NCI-H1436 treated with DMSO at 0.1 percent for 48 hours (cell line): ENCODE measurements at places on chromosomes 12 and 14.

DNA sequence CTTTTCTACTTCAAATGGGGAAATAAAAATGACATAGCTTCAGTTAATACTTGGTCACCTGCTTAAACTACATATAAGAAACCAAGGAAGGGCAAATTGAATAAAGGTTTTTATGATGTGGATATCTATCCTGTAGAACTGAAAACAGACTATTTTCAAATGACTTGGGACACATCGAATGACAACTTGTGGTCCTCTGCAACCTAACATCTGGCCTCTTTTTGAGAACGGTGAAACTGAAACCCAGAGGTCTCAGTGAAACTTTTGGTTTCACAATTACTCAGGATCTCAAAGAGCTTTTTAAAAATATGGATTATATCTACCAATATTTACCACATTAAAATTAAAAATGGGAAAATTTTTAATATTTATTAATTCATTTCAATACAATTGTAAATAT lies 65.2 kb downstream of the PPP2R5E start:
- DNase-seq: no peak

GRCh38 chr12:69284131-69284530 lies 44.8 kb downstream of the CPSF6 start:
- no peak for DNase-seq

GRCh38 chr12:19925841-19926240 lies 442.5 kb upstream of the PDE3A start:
- no peak for DNase-seq

GRCh38 chr12:104581005-104581570 lies 124.3 kb downstream of the CHST11 start:
- no peak for DNase-seq

DNA sequence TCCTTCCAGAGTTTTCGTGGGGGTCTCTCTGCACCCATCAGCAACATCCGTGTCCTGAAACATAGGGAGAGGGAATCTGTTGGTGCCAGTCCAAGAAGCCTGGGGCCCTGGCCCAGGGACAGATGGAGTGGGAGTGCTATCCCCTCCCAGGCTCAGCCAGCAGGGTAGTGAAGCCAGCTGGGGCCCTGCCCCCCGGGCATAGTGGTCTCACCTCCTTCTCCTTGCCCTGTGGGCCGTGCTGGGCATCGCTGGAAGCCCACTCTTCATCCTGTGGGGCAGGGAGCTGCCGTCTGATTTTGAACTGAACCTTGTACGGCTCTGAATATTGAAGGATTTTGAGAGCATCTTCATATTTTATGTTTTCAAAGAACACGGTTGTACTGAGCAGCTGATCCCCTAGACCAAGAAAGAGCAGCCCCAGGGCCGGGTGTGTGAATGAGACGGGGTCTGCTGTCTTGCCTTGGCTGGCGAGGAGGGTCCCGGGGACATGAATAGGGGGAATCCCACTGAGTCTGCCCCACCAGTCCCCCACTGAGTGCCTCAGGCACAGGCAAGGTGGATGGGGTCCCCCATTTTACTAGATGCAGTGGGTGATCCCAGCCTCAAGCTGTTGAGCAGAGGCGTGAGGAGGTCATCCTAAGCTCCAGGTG lies 23.3 kb downstream of the AHNAK2 start:
- DNase-seq: no peak

- DNase-seq: no peak
Observed at GRCh38 chr12:29681370-29681769, 102.4 kb downstream of the TMTC1 start.

DNA sequence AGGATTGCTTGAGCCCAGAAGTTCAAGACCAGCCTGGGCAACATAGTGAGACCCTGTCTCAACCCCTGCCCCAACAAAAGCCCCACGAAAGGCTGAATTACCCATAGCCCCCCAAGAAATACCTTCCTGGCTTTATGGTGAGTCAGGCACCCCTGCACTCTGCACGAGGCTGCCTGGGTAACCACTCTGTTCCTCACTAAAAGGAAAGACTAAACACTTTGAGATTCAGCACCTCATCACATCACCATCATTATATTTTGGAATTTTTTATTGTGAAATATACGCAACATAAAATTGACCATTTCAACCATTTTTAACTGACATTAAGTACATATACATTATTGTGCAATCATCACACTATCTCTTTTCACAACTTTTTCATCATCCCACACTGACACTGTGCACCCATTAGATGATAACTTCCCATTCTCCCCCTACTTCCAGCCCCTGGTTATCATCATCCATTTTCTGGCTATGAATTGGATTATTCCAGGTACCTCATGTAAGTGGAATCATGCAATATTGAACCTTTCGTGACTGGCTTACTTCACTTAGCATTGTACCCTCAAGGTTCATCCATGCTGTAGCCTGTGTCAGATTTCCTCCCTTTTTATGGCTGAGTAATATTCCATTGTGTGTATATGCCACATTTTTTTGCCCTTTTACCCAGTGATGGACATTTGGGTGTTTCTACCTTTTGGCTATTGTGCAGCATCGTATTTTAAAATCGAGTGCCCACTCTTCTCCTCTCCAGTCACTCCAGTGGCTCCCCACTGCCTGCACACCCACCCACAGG lies 51.5 kb downstream of the TSPAN9 start:
- no peak for DNase-seq

DNA sequence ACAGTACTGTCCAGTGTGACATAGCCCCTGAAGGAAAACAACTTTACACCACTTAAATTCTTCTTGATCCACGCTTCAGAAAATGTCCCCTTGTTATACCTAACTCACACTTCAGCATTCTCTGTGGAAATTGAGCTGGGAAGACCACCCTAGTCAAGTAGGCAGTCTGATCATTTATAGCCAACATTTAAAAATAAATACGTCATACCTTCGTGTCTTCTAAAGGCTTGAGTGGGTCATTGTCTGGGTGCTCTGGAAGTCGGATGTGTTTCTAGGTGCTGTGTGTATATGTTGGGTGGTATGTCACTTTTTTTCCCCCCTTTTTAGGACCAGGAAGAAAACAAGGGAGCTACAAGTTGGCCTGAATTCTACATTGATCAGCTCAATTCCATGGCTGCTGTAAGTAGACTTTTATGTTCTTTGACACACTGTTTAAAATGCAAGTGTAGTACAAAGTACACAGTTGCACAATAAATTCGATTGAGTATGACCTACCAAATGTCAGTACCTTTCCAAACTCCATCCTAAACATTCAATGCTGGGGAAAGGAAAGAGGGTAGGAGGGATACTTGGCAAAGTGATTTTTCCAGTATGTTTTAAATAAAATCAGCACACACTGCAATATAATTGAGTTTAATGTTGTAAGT lies 126.6 kb downstream of the DAAM1 start:
- DNase-seq: no peak

DNA sequence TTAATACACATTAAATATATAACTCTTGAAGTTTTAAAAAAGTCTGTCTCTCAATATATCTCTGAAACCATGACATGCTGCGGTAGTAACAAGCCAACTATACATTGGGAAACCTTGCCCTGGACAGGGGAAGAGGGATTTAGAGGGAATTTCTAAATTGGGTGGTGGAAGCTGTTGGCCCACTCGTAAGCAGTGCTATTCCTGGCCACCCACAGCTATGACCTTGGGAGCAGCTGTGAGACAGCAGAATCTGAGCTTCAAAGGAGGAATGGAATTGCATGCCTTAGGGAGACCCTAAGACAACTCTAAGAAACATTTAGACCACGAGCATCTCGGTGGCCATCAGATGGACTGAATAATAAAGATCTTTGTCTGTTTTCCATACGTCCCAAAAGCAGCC lies 15.8 kb upstream of the GCH1 start:
- DNase-seq: no peak

- DNase-seq: no peak
Observed at GRCh38 chr12:10571141-10571540, 42.3 kb downstream of the MAGOHB start.

- no peak for DNase-seq
Observed at GRCh38 chr12:121955258-121956237, 37.2 kb downstream of the CFAP251 start.

DNA sequence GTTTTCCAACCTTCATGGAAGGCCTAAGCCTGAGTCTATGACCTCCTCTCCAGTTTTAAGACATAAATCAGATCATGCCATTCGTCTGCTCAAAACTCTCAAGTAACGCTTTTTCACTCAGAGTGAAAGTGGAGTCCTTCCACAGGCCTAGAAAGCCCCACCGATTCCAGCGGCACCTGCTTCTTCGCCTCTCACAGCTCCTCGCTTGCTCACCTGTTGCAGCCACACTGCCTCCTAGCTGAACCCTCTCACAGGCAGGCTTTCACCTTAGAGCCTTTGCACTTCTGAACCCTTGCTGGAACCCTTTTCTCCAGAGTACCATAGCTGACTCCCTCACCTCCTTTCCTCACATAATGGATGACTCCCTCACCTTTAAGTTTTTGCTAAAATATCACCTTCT lies 301.1 kb downstream of the ZFP36L1 start:
- DNase-seq: no peak

DNA sequence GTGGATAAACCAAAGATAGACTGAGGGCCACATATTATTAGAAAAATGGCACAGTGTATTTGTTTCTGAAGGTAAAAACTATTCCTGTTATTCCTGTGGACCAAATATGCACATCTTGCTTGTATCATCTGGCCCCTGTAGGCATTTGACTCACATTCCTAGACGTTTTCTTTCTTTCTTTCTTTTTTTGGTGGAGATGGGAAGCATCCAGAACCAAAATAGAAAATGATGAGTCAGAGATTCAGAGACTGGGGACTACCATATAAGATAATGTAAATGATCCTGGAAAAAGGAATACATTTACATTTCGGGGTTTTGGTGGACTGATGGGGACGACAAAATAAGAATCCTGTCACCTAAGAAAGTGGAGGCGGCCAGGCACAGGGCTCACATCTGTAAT lies 24.2 kb downstream of the TRIM9 start:
- no peak for DNase-seq

DNA sequence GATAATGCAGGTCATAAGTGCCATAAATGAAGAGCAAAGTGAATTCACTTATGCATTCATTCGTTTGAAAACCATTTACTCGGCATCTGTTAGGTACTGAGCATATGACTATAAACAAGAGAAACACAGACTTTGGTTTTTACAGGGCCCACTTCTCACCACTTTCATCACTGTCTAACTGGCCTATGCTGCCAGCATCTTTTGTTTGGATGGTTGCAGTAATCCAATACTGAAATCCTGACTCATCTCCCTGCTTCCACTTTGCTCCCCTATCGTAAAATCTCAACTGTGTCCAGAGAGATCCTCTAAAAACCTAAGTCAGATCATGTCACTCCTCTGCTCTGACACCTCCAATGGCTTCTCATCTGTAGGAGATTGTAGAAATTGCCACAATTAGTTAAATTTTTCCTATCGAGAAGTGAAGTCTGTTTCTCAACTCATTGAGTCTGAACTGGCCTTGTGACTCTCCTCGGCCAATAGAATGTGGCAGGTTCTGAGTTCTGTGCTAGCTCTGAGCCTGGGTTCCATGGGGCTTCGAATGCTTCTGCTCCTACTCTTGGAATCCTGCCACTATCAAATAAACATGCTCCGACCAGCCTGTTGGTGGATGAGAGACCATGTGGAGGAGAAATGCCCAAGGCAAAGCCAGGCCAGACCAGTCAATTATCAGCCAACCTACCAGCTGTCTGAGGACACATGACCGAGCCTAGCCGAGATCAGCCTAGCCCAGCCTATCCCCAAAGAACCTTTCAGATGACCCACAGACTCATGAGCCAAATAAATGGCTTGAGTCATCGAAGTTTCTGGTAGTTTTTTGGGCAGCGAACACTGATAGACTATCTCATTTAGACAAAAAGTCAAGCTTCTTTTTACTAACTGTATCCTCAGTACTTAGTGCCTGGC lies 2.2 kb upstream of the BATF start:
- no peak for DNase-seq

GRCh38 chr12:25558586-25558985 lies 5.5 kb upstream of the LMNTD1 start:
- no peak for DNase-seq

DNA sequence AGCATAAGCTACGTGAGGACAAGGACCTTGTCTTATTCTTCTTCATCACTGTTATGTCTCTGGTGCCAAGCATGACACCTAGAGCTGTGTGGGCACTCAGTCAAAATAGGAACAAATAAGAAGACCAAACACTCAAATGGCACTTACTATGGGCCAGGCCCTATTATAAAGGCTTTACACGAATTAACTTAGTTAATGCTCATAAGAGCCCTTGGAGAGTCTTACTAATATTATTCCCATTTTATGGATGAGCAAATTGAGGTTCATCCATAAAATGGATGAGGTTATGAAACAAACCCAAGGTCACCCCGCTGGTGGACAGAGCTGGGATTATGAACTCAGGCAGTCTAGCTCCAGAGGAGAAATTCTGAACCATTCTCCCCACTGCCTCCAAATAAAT lies 47.7 kb downstream of the ISCA2 start:
- DNase-seq: no peak

DNA sequence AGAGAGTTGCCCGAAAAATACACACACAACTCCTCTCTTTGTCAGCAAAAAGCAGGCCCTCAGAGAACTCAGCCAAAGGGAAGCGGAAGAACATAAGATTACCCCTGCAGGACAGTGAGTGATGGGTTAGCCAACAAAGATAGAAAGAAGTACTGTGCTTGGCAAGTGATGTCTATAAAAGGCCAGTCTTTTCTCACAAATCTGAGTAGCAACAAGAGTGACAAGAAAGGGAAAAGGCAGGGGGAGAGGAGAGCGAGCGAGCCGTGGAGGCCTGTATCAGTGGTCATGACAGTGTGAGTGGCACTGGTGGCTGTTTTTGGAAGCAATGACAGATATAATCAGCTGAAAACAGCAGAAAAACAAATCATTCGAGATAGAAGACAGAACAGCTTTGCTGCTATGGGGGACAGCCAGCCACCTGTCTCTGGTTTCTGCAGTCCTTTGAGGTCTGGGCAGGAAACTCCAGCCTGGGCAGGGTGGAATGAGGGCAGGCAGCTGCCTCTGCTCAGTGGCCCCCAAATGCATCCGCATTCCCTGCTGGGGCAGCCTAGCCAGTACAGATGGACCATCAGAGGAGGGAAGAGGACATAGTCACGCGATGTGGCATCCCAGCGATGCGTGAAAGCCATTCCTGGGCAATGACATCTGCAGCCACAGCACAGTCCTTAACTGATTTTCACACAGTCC lies 74.7 kb downstream of the TRIM9 start:
- DNase-seq: no peak

DNA sequence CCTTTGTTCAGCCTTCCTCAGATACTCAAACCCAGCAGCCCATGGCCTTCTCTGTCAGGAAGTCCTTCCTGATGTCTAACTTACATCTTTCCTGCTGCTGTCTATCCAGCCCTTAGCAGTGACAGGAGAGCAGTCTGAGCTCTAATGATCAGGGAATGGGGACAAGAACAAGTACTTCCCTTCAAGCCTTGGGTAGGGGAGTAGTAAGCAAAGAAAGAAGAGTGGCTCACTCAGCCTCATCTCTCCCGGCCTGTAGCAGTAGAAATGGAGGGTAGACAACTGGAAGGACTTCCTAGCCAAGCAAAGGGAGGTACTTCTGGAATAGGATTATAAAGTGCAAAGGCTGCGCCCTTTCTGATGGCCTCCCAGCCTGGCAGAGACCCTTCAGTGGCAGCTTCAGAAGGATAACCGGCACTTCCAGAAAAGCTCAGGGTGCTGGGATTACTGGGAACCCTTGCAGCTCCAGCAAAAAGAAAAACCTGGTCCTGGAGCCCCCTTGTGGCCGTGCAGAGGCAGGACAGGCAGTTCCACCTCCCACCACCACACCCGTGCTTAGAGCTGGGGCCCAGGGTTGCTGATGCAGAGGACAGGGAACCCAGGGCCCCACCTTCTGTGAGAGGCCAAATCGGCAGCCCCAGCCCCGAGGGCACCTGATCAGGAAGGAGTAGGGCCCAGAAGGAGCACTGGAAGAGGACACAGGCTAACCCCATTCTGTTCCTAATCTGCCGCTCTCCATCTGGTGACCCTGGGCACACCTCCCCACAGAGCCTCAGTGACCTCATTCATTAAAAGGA lies 12.4 kb upstream of the SMUG1 start:
- no peak for DNase-seq
